ENCODE measurements at places on chromosomes 12 and 14.

DNA sequence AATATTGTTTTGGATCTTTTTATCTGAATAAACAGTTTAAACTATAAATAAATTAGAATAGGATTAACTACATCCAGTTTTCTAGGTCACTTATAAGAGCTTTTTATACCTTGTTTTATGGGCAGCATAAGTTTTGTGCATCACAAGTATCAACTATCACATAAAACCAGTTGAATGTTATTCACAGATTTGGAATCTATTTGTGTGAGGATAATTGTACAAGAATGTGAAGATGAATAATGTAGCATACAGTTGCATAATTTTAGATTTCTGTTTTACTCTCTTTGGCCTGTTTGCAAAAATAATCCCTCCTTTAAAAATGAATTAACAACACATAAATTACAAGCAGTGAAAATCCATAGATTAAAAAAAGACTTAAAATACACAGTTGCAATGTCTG, 88.8 kb downstream of the SCFD1 start:
- DNase-seq = no peak

GRCh38 chr12:25816637-25817036, 141.8 kb upstream of the RASSF8 start:
- DNase-seq = no peak

DNA sequence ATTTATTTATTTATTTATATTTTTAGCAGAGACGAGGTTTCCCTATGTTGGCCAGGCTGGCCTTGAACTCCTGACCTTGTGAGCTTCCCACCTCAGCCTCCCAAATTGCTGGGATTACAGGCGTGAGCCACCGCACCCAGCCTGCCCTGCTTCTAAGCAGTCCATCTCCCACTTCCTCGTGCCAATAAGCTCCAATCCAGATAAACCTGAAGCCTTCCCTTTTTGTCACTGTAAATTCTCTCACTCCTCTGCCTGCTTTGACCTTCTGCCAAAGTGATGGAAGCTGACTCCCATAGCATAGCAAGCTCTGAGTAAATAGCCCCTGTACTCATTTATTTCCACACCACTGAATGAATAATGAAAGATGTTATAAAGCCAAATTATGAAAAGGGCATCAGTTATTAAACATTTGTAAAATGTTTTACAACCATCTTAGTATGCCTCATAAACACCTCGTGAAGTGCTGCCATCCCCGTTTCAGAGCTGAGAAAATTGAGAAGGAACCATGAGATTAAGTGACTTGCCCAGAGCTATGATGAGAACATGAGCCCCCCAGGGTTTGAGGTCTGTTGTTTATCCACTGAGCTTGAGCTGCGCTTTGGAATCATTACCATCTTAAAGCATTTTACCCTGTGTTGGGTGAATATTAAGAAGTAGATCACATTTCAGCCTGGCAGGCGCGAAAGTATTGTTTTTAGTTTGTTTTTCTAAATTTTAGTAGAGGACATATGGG, 30.4 kb downstream of the MANSC1 start:
- no peak for DNase-seq

- no peak for DNase-seq
These were observed 303.4 kb upstream of the PRICKLE1 start for GRCh38 chr12:42892702-42893551.

DNA sequence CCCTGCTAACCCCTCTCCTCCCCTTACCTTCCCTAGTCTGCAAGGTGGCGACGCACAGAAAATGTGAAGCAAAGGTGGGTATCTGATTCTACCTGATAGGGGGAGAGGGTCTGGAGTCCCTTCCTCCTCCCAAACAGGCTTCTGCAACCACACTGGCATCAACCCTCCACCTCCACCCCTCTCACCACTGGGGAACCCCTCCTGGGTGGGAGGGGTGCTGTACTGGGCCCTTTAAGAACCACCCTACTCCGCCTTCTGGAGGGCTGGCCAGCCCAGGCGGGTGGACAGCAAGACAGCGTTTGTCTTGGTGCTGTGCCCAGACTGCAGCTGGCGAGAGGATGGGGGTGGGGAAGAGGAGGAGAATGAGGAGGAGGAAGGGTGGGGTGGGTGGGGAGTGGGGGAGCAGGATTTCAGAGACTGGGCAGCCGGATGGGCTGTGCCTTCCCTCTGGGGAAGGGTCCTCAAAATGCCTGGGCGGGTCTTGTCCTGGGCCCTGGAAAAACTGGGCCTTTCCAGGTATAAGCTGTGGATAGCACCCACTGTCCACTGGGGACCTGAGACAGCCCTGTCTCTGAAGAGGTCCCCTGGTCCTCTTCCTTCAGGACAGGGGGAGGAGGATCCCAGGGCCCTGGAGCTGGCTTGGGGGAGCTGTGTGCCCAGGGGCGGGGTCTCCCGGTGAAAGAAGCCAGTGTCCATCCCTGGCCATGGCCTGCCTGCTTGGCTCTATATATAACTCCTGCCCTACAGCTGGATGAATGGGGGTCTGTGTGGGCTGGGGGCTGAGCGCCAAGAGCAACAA, 2.8 kb downstream of the TNS2 start:
- DNase-seq = no peak

DNA sequence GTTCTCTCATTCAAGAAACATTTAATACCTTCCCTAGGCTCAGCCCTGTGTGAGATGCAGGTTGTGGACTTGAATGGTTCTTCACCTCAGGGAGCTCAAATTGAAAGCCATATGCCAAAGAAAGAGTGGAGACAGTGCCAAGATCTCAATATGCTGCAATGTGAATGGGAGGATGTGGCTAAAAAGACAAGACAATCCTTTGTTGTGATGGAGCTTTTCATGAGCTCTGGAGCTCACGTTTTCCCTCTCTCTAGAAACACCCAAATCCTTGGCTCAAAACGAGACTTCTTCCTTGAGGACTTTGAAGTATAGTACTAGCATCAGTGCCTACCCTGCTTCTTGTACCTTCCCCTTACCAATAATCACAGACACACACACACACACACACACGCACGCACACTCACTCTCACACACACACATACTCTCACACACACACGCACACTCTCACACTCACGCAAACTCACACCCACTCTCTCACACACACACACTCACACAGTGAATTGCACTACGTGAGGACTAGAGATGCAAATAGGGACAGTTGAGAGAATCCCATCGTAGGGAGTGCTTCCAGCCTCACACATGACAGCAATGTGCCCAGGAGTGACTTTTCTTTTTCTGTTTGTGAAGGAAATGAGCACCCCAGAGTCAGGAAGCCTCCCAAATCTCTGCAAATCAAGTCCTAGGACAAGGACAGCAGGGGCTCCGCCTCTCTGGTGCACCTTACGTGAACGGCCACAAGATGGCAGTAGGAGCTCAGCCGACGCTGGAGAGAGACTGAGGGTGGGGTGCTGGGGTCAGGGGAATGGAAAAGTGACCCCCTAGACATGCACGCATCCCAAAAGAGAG, 231.4 kb downstream of the PCNX1 start:
- DNase-seq = no peak

GRCh38 chr14:81473456-81474147, 60.1 kb downstream of the SEL1L start:
- no peak for DNase-seq

DNA sequence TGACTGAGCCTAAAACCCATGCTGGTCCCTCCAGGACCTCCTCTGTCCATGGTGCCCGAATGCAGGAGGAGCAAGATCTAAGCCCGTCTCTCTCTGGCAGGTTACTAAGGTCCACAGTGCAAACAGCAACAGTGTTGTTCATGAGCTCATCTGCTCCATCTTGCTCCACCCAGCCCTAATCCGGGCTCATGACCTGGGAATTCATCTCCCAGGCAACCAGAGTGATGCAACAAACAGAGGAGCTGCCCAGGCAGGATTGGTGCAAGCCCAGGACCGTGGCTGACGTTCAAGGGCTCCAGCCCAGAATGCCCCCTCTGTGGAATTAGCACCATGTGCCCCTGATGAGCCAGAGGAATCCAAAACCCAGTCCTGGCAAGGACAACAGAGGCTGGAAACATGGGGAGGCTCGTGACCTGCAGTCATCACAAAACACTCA, 29.9 kb downstream of the HSPB8 start:
- DNase-seq = peak; percentile 32

DNA sequence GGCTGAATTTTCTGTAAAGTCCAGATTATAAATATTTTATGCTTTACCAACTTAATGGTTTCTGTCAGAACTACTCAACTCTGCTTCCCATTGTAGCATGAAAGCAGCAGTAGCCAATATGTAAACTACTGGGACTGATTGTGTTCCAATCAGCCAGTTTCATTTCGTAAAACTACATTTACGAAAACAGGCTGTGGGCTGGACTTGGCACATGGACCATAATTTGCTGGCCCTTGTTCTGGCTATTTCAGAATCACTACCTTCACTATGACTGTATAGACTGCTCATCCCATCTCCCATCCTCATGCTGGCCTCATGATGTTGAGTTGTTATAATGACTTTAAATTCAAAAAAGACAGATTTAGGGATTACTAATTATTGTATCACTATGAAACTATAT, 38.7 kb downstream of the FAR2 start:
- DNase-seq = no peak

DNA sequence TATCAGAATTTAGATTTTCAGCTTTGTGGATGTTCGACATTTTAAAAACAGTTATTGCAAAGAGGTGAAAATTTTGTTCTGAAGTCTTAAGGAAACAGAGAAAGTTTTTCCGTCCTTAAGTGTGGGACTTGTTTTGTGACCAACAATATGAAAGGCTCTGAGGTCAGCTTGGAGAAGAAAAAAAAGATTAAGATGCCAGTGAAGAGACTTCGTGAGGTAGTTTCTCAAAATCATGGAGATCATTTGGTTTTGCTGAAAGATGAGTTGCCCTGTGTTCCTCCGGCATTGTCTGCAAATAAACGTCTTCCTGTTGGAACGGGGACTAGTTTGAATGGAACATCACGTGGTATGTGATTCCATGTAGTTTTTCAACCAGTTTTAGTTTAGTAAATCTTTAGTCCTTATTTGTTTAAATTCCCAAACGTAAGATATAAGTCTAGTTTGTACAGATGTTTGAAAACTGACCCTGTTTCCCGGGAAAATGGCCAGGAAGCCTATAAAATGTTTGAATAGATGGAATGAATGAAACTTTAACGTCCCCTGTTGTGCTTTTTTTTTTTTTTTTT, 682 bp downstream of the KIAA0586 start:
- DNase-seq = no peak

GRCh38 chr14:51028851-51029754, 65.8 kb downstream of the TRIM9 start:
- no peak for DNase-seq

- no peak for DNase-seq
These were observed 17.4 kb upstream of the B4GALNT3 start for GRCh38 chr12:442235-442884.

- no peak for DNase-seq
These were observed 315.8 kb downstream of the RGS6 start for GRCh38 chr14:72247896-72248465.

- DNase-seq = no peak
These were observed 21.3 kb downstream of the LRTM2 start for GRCh38 chr12:1841586-1842182.

DNA sequence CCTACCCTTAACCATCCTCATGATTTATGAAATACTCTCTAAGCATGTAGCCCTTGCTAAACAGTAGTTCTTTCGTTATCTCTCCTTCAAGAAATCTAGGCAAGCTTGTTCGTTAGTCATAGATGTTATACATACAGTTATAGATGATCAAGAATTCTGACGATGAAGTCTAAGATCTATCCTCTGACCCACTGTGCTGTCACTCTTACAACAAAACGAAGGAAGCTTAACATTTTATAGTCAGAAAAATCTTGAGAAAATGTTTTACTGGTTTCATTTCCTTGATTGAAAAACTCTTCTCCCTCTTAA, 68.9 kb downstream of the SPPL3 start:
- no peak for DNase-seq

DNA sequence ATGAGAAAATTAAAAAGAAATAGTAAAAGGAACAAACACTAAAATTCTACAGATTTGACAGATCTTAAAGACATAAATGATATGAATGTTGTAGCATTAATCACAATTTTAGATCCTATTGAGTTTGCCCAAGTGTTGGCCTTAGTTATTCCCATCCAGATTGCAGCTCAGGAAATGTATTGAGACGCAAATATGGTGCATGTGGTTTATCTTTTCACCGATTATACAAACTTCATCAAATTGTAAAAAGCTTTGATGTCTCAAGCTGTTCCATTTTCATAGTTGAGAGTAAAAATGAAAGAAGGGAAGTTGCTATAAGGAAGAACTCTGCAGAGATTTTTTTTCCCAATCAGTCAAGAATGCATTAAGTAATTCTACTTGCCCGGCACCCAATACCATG, 328.4 kb downstream of the EGLN3 start:
- no peak for DNase-seq

GRCh38 chr12:108326254-108326750, 12.8 kb downstream of the CMKLR1 start:
- no peak for DNase-seq

GRCh38 chr12:132162508-132163031, 18.3 kb downstream of the NOC4L start:
- peak; percentile 28 for DNase-seq

GRCh38 chr12:116165036-116165425, 112.5 kb downstream of the MED13L start:
- no peak for DNase-seq

- DNase-seq = no peak
These were observed 785.1 kb downstream of the DIO2 start for GRCh38 chr14:79426103-79426755.

GRCh38 chr14:48936362-48936761, 649.8 kb downstream of the RPS29 start:
- no peak for DNase-seq

DNA sequence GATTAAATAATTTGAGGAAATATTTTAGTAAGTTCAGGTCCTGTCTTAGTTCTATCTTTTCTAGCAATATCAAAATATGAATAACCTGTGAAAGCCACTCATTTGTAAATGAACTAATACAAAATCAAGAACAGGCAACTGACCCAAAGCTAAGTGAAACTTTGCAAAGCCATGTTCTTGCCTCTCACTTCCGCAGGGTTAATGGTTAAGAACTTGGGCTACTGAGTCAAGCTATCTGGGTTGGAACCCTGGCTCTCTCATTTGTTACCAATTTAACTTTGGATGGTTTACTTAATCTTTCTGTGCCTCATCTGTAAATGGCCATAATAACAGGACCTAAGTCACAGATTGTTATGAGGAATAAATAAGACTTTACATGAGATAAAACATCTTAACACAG, 2.8 kb downstream of the KIF21A start:
- DNase-seq = no peak

- no peak for DNase-seq
These were observed 804 bp downstream of the GAPDH start for GRCh38 chr12:6534945-6535696.

GRCh38 chr12:46556819-46557524, 184.4 kb upstream of the SLC38A2 start:
- no peak for DNase-seq

- no peak for DNase-seq
These were observed 63.8 kb upstream of the SSTR1 start for GRCh38 chr14:38143659-38144505.

DNA sequence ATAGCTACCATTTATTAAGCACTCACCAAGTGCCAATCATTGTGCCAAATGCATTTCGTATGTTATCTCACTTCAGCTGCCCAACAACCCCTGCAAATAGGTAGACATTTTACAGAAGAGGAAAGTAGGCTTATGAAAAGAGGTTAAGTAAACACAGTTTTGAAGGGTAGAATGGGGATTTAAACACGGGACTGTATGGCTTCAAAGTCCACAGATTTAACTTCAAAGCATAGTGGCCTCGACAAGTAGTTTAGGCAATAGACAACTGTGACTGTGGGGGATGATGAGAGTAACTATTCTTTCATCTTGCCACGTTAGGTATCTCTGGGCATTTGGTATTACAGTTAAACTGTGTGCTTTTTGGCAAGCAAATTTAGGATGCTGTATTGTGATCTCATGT, 266.8 kb upstream of the SRRM4 start:
- no peak for DNase-seq

GRCh38 chr12:88945051-88945732, 364.9 kb upstream of the KITLG start:
- no peak for DNase-seq

Data from GOT3 (cell line).